Stimulated activated CD4-positive, alpha-beta T cell treated with anti-CD3 and anti-CD28 coated beads, Interleukin-12 subunit alpha, Interleukin-12 subunit beta, amount 100 ng/mL, for 4 hours (primary cell): ENCODE measurements at places on chromosomes 7 and 10.

DNA sequence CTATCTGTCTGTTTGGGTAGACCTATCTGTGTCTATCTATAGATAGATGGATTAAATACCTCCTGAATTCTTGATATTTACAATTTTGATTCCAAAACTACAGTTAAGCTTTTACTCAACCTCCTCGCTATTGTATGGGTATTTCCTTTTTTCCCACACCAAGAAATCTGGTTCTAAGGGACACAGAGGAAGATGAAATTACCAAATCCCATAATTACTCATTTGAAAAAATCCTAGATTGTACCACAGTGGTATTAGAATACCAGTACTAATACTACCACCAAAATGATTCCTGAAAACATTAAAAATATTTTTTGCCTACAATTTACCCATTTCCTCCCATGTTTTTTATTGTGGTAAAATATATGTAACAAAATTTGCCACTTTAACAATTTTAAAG, 53.2 kb downstream of the LRGUK start:
- DNase-seq: no peak

- no peak for DNase-seq
Observed at GRCh38 chr7:27424749-27425148, 182.1 kb downstream of the EVX1 start.

GRCh38 chr7:67847092-67847787, 850.6 kb downstream of the TYW1 start:
- no peak for DNase-seq

DNA sequence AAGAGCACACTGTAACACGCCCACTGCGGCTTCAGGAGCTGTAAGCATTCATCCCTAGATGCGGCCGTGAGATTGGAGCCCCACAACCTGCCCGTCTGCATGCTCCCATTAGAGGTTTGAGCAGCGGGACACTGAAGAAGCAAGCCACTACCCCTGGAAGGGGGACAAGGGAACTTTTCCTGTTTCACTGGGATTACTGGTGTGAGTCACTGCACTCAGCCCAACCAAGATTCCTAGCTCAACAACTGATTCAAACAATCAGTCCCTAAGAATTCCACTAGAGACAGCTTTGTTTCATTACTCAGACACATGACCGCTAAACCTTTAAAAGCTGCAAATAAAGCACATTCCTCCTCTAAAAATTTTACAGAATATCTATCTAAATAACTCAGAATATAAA, 69.8 kb downstream of the ORC5 start:
- DNase-seq: no peak

- no peak for DNase-seq
Observed at GRCh38 chr10:30538086-30538485, 91.5 kb downstream of the LYZL2 start.

- peak; percentile 19 for DNase-seq
Observed at GRCh38 chr7:111741811-111742240, 179.5 kb upstream of the IMMP2L start.

DNA sequence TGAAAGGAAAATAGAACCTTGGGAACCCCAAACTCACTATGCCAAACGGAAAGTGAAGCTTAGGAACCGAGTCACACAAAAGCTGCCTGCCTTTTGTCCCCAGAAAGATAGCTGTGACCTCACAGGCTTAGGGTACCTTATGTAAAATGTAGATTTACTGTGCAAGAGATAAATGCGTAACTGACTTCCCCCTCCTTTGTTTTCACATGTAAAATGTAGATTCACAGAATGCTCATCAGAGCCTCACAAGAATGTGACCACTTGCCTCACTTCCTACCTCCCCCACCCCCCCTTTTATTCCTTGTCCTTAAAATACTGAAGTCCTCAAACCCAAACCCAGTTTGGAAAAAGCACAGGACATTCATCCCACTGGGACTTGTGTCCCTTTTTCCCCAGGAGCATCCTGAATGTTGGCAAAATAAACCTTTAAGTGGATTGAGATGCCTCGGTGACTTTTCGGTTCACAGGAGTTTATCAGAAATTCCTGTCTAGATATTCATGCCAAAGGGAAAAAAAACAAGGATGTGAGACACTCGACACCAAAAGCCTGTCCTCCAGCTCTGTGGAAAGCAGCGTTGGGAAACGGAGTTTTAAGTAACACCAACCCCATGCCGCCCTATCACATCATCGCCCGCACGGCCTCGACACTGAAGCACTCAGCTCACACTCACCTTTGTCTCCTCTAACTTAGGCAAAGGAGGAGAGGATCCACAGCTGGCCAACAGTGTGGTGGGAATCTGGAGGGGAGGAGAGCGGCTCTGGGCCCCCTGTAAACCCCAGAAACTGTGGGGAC, 45.9 kb downstream of the SVIL start:
- DNase-seq: no peak
